ENCODE measurements at places on chromosomes 11 and 22.
A peak's percentile ranks its signal among the peaks of the same experiment; 100 is the strongest.

DNA sequence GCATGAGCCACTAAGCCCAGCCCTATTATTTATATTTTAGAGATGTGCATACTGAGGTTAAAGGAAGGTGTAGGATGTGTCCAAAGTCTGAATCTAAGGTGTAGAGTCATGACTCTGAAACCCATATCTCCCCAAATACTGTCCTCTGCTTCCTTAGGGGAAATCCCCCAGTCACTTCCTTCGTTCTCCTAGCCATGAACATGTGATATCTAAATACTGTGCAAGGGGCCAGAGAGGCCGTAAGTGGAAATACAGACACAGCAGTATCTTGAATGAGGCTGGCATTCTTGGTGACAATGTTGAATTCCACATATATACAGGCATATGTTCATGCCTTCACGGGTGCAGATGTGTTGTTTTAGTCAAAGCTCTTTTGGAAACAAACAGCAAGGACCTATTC, 21.3 kb upstream of the PATZ1 start:
- no peak for DNase-seq

GRCh38 chr11:3738241-3738640, 59.1 kb downstream of the NUP98 start:
- no peak for DNase-seq

- no peak for DNase-seq
These were observed 13.4 kb upstream of the API5 start for GRCh38 chr11:43298397-43298796.

- no peak for DNase-seq
These were observed 25.1 kb downstream of the NUP50 start for GRCh38 chr22:45188779-45189178.

DNA sequence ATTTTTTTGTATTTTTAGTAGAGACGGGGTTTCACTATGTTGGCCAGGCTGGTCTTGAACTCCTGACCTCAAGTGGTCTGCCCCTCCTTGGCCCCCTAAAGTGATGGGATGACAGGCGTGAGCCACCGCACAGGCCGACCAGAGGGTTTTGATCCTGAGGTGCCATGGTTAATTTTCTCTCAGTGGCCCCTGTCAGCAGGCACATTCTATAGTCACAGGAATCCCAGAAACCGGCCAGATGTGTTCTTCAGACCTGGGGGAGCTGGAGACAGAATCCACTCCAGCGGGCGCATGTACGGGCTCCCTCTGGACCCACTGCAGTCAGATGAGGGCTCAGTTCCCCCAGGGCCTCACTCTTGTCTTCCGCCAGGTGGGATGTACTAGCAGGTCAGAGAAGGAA, 17.0 kb downstream of the IGLL1 start:
- DNase-seq: no peak

- DNase-seq: no peak
These were observed 15.4 kb upstream of the DDX6 start for GRCh38 chr11:118806400-118806799.

- peak; percentile 13 for DNase-seq
These were observed 4.6 kb downstream of the ETS1 start for GRCh38 chr11:128582496-128583366.

DNA sequence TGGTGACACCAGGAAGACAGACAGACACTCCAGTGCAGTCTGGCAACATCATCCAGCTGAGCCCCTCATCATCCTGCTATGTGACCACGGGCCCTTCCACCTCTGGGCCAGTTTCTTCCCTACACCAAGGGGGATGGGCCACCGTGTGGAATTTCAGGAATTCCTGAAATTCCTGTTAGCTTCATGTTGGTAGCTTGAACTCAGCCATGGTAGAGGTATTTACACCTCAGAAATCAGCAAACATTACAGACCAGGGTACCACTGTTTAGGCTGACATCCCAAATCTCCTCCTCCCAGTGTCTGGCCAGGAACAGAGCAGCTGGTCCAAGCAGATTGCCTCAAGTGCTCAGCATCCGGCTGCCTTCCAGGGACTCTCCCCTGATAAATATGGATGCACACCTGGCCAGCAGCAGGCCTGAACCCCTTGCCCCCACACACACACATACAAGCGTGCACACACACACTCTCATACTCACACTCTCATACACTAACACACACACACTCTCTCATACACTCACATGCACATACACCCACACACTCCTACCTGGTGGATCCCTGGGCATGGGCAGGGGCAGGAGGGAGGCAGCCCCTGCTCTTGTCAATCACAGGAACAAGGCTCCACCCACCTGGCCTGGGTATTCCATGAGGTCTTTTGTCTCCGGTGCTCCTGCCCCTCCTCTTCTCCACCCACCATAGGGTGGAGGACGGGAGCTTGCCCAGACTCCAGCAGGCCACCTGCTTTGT, 85.2 kb downstream of the BUD13 start:
- DNase-seq: no peak

GRCh38 chr22:25027959-25028840, 75.7 kb downstream of the KIAA1671 start:
- DNase-seq: no peak

- DNase-seq: no peak
These were observed 68.3 kb downstream of the IGLL1 start for GRCh38 chr22:23511627-23512347.

DNA sequence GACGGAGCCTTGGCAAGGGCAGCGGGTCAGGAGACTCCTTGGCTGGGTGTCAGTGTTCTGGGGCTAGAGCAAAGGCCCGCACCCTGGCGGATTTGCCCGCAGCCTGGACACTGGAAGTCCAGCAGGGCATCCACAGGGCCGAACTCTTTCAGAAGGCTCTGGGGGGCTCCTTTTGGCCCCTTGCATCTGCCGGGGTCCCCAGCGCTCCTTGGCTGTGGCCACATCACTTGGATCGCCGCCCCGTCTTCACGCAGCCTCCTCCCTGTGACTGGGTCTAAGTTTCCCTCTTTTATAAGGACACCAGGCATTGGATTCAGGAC, 20.0 kb downstream of the MUC5AC start:
- DNase-seq: no peak

DNA sequence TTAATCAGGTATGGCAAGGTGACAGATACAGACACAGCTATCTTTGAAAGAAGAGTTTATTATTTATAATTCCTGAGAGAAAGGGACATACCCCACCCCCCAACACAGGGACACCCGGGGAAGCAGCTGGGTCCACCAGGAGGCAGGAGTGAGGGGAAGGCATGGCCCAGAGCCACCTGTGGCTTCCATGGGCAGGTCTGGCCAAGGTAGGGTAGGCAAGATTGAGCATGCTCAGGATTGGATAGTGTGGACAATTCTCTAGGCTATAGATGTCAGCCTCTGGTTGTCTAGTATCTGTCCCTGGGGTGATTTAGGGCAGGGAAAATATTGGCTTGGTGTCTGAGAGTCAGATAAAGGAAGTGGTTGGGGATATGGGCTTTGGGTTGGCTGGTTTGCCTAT, 27.5 kb upstream of the SMIM35 start:
- DNase-seq: no peak

GRCh38 chr11:107493117-107493516, 35.5 kb upstream of the CWF19L2 start:
- no peak for DNase-seq

GRCh38 chr11:12569499-12570425, 104.5 kb upstream of the TEAD1 start:
- no peak for DNase-seq

- no peak for DNase-seq
These were observed 69.2 kb upstream of the OLFML1 start for GRCh38 chr11:7416080-7416479.

GRCh38 chr11:65401073-65401802, 14.8 kb downstream of the FRMD8 start:
- no peak for DNase-seq

GRCh38 chr11:25981998-25982397, 349.9 kb upstream of the ANO3 start:
- peak; percentile 51 for DNase-seq

DNA sequence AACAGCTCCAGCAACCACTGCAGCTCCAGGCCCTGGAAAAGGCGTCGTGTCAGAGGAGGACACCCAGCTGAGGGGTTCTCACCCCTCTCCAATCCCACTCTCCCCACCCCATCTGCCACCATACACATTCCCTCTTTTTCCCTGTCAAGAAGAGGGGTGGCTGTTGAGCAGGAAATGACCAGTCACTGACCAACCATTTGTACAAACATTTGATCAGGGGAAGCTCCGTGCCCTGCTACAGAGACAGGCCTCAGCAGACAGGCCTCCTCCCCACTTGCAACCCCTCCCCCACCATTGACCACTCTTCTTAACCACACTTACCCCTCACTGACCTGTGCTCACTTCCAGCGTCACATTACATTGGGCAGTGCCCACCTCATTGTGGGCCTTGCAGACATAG, 2.3 kb upstream of the VSIG2 start:
- peak; percentile 16 for DNase-seq

- DNase-seq: no peak
These were observed 34.1 kb downstream of the GNAZ start for GRCh38 chr22:23104187-23104971.

DNA sequence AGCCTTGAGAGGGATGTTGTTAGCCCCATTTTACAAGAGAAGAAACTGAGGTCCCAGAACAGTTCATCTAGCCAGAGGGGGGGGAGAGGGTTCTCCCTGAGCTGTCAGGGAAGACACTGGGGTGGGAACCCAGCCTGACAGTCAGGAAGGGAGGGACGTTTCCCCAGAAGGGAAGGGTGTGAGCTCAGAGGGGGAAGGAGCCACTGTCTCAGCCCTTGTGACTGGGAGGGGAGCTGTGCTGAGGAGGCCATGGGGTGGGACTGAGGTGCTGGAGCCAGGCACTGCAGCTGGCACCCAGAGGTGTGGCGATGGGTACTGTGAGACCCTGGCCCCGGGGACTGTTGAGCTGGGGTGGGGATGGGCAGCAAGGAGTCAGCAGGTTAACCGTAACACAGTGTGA, 35.7 kb downstream of the DAGLA start:
- DNase-seq: no peak

- no peak for DNase-seq
These were observed 19.0 kb upstream of the TTLL12 start for GRCh38 chr22:43205748-43206508.

GRCh38 chr11:64241491-64242374, 838 bp downstream of the FKBP2 start:
- DNase-seq: peak; percentile 98

DNA sequence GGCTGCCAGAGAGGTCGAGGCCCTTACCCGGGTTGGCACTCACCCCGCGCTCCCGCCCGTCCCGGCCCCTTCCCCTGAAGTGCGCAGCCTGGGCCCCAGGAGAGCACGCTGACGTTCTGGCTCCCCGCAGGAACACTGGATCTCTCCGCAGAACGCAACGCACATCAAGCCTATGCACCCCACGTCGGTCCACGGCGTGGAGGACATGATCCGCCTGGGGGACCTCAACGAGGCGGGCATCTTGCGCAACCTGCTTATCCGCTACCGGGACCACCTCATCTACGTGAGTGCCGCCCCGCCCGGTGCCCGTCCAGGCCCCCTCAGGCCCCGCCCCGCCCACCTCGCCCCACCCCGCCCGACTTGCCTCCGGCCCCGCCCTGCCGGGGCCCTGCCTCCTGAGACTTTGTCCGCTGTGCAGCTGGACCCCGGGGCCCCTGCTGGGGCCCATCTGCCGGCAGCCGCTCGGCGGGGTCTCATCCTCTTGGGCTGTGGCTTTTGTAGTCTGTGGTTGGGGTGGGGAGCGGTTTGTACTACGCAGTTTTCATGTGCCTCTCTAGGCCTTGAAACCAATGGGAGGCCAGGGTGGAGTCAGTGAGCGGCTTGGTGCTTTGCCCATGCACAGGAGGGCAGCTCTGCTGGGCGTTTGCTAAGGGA, 19.7 kb downstream of the MYO7A start:
- DNase-seq: peak; percentile 79

DNA sequence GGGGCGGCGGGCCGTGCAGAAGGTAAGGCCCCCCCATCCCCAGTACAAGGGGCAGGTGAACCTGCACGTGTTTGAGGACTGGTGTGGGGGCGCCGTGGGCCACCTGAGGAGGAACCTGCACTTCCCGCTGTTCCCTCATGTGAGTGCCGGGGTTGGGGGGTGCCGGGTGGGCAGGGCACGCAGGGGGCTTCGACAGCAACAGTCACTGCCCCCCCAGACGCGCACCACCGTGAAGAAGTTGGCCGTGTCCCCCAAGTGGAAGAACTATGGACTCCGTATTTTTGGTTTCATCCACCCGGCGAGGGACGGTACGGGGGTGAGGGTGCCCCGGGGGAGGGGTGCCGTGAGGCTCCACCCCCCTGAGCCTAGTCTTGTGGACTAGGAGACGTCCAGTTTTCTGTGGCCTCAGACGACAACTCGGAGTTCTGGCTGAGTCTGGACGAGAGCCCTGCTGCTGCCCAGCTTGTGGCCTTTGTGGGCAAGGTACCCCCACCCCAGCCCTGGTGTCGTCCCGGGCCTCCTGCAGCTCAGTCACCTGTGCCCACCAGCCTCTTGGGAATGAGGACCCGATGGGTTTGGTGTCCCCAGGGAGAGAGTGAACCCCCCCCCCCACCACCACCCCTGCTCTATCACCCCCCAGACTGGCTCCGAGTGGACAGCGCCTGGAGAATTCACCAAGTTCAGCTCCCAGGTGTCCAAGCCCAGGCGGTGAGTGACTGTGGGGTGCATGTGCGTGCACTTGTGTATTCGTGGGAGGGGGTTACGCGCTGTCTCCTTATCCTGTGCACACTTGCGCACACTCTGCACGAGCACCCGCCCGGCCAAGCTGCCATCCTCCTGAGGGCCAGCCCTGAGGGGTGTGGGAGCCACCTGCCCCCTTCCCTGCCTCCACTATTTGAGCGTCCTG, 3.8 kb downstream of the B4GALNT4 start:
- no peak for DNase-seq

DNA sequence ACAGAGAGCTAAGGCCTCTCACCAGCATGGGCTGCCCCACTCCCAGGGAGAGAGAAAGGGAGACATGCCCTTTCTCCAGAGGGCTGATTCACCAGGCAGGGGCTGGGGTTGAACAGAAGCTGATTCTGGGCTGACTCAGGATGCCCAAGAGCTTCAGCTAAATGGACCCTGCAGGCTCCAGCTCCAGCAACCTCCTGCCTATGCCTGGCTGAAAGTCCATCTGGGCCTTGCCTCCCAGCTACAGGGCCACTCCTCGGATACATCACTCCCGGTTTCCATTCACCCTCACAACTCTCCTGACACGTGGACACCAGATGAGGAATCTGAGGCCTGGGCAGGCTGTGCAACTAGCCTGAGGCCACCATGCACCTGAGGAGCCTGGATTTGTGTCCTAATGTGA, 215.5 kb downstream of the BUD13 start:
- DNase-seq: no peak

- no peak for DNase-seq
These were observed 1375.2 kb downstream of the TBC1D22A start for GRCh38 chr22:48137640-48138039.

- no peak for DNase-seq
These were observed 494.4 kb upstream of the B3GAT1 start for GRCh38 chr11:134906356-134906955.

GRCh38 chr22:30809086-30809485, 114.4 kb downstream of the OSBP2 start:
- DNase-seq: no peak

GRCh38 chr11:88435415-88435814, 97.9 kb upstream of the CTSC start:
- DNase-seq: no peak
